ENCODE measurements at places on chromosomes 6 and 20.

GRCh38 chr6:10968776-10969175, 75.3 kb downstream of the ELOVL2 start:
- no peak for DNase-seq

GRCh38 chr6:170102038-170102437, 188.8 kb downstream of the DLL1 start:
- no peak for DNase-seq

DNA sequence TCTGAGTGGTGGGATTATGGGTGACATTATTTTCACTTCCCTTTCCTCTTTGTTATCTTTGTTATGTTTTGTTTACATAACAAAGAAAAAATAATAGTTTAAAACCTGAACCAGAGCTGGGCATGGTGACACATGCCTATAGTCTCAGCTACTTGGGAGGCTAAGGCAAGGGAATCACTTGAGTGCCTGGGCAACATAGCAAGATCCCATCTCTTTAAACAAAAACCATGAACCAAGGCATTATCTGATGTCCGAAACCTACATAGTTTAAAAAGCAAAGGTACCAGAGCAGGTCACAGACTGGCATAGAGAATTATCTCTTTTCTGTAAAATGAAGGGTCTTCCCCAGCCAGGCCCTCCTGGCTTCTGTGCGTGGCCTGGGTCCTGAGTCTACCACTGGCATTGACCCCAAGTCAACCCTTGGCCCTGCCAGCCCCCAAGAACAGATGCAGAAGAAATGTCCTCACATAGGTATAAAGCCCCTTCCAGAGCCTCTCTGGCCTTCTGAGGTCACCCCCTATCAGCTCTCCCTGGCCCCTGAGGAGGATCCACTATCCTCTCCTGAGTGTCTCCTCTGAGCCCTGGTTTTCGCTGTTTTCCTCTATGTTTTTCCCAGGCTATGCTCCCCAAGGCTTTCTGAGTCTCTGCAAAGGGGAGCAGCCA, 81.3 kb downstream of the TRERF1 start:
- DNase-seq, result no peak

- DNase-seq, result no peak
Observed at GRCh38 chr6:54614499-54615195, 231.9 kb upstream of the FAM83B start.

GRCh38 chr6:146355521-146356100, 188.0 kb upstream of the RAB32 start:
- no peak for DNase-seq
